ENCODE measurements at places on chromosomes 1 and 21.

DNA sequence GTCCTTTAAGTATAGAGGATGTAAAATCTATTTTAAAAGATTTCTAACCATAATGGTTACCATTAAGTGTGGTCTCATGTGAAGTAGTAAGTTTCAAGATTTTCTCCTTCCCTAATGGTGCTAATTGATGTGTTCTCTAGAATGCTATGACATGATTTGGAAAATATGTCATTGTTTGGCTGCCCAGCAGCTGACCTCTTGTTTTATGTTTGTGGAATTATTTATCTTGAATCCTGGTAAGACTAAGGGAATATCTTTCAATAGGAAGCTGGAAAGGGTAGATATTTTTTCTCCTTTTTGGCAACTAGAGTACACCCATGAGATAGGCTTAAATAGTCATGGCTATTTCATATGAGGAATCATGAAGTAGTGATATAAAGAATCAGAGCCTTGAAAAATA is 139.8 kb upstream of the CHODL start:
- no peak for DNase-seq

DNA sequence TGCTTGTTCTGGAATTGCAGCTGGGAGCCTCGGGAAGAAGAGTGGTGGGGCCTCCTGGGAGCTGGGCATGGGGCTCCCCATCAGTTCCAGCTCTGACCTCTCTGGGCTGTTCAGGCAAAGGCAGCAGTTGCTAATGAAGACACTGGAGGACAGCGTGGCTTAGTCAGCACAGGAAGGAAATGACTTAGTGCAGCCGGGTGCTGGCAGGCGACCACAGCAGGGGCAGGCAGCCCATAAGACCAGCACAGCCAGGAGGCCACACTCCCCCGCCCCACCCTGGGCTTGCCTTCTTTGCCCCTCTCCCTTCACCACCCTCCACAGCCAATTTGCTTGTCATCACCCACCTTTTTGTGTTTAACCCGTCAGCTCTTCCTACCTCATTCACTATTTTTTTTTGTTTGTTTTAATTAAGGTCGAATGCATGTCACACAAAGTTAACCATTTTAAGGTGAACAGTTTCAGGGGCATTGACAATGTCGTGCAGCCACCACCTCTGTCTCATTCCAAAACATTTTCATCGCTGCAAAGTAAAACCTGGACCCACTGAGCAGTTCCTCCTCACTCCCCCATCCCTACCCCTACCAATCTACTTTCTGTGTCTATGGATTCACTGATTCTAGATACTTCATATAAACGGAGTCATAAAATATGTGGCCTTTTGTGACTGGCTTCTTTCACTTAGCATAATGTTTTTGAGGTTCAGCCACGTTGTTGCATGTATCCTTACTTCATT is 10.9 kb downstream of the OLIG2 start:
- DNase-seq = peak; percentile 67

DNA sequence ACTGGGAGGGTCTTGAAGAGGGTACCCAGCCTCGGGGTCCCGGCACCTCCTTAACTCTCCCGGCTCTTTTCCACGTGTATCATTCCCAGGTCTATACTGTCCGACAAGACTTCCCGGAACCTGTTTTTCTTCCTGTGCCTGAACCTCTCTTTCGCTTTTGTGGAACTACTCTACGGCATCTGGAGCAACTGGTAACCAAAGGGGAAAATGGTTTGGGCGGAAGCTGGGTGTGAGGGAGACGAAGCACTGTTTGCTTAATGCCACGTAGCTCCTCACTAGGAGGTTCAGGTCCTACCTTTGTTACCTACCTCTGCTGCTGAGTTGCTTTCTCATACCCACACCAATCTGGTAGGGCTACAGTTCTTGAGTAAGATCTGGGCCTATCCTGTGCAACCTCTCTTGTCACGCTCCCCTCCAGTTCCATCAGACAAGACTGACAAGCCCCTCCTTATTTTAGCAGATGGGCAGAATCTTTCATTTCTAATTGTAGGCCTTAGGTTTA is 642 bp downstream of the SLC30A7 start:
- peak; percentile 62 for DNase-seq

- DNase-seq = no peak
Measured at GRCh38 chr21:38658511-38658910, 147.2 kb upstream of the ETS2 start.

DNA sequence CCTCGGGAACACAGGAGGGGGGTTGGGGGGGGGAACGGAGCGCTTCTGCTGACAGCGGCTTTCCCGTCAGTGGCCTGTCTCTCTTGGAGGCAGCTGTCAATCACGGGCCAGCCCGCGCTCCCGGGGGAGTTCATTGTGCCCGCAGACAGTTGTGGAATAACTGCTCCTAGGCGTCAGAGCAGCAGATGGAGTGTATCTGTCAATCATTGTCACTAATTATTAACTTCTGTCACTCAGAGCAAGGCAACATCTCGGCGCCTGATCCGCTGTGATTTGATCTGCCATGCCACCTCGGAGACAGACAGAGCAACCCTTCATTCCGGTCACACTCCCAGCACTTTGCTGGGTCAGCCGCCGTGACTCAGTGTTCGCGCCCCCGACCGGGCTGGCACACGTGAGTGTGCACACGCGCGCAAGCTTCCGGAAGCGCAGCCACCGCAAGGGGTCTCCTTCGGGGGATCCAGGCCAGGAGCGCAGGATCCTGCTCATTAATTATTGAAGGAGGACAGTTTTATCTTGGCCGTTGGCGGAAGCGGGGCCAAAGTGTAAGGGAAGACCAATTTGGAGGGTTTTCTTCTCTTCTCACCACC is 75.8 kb downstream of the RRAGC start:
- DNase-seq = no peak

DNA sequence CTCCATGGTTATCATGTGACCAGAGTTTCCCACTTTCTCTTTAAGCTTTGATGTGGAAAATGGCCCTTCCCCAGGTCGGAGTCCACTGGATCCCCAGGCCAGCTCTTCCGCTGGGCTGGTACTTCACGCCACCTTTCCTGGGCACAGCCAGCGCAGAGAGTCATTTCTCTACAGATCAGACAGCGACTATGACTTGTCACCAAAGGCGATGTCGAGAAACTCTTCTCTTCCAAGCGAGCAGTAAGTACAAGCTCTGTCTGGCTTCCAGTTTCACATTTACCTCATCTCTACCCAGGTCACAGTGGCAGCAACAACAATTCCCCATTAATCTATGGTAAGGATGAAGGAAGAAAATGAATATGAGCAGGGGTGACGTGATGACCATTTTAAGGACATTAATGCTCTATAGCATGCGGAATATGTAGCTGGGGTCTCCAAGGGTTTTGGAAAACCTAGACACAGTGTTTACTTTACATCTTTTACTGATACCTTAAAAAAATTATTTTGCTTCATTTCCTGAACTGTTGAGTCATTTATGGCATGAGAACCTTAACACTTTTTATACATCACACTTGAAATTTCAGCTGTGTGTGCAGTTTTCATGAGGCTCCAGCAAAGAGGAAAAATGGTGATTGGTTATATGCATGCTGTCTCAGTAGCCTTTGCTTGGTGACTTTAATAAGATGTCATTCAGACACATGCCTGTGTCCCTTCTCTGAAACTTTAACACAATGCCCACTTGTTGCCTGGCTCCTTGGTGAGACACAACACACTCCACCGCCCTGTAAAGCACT is 286.3 kb upstream of the SGIP1 start:
- DNase-seq = no peak

Data from fibroblast of pulmonary artery (primary cell).